Large intestine (tissue), 12 donors: ENCODE measurements at places on chromosomes 5 and 9.

- H3K27me3 ChIP-seq: no peaks in the 10 kb centered on the region
- H3K27ac ChIP-seq: peak overlapping the region; percentile 50
- H3K4me1 ChIP-seq: peaks cover 3% of the 10 kb centered on the region
- no peaks in the 10 kb centered on the region for H3K36me3 ChIP-seq
- H3K4me3 ChIP-seq: no peak overlapping the region
- no peak for DNase-seq
Observed at GRCh38 chr5:54743581-54743980, 226.0 kb downstream of the SNX18 start.

GRCh38 chr9:82247318-82247717 is 258.7 kb downstream of the SPATA31D1 start:
- DNase-seq: no peak
- no peaks in the 10 kb centered on the region for H3K36me3 ChIP-seq
- H3K27me3 ChIP-seq: no peaks in the 10 kb centered on the region
- no peaks in the 10 kb centered on the region for H3K4me1 ChIP-seq

DNA sequence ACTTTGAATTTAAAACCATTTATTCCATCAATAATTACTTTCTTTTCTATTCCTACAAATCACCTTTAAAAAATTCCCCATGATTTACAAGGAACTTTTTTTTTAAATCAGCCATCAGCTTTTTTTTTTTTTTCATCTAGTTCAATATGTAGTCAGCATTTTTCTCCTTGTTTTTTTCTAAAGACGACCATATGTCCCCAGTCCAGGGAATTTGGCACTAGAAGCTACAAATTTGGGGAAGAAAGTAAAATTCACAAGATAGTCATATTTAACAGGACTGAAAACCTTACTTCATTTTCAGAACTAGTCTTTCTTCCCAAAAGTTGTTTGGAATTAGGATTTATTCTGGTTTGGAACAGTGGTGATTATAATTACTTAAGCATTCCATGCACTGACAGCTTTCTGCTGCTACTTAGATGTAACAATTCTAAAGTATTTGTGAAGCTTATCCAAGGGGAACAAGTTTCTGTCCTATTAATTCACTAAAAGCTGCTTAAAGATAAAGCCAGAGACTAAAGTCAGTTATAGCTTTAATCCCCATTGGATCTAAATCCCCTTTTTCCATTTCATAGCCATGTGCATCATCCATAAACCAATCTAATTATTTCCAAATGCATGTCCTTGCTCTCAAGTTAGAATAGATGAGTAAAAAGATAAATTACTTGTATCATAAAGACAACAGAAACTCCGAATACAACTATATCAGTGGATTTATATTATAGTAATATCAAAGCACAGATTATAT is 7.4 kb upstream of the SNCAIP start:
- DNase-seq: no peak
- no peak overlapping the region for H3K27ac ChIP-seq
- no peaks in the 10 kb centered on the region for H3K4me1 ChIP-seq
- H3K27me3 ChIP-seq: no peaks in the 10 kb centered on the region

- H3K27ac ChIP-seq: no peak overlapping the region
- H3K36me3 ChIP-seq: peaks cover 22% of the 10 kb centered on the region
- peaks cover 10% of the 10 kb centered on the region for H3K4me1 ChIP-seq
- no peak overlapping the region for H3K4me3 ChIP-seq
Observed at GRCh38 chr5:157479612-157480510, 19.8 kb downstream of the NIPAL4 start.

- H3K27ac ChIP-seq: no peak overlapping the region
- no peaks in the 10 kb centered on the region for H3K27me3 ChIP-seq
- no peak overlapping the region for H3K4me3 ChIP-seq
Observed at GRCh38 chr5:65013166-65013565, 244.4 kb downstream of the CWC27 start.

DNA sequence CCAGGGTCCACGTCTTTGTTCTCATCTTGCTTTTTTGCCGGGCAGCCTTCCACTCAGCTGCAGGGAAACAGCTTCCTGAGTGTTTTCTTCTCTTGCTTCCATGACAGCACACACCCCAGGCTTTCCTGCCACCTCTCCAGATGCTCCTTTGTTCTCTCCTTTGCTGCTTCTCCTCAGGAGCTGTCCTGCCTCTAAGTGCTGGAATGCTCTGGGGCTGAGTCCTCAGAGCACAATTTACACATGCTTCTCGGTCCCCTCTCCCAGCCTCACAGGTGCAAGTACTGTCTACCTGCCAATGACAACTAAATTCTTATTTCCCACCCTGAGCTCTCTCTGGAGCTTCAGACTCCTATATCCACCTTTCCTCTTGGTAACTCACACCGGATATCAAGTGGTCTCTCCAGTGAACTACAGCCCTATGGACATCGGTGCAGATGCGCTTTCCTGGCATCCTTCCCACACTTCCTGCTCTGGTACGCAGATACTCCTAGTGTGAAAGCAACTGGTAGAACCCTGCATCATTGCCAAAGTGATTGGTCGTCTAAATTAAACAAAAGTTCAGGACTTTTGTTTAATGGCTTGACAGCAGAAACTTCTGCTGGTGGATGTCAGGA is 13.4 kb upstream of the ACSL6 start:
- H3K4me3 ChIP-seq: no peak overlapping the region

- no peak overlapping the region for H3K27ac ChIP-seq
- no peaks in the 10 kb centered on the region for H3K36me3 ChIP-seq
- no peaks in the 10 kb centered on the region for H3K27me3 ChIP-seq
- H3K4me3 ChIP-seq: no peak overlapping the region
Observed at GRCh38 chr5:127400946-127401670, 110.5 kb downstream of the MEGF10 start.

GRCh38 chr5:18236386-18236785 is 602.1 kb downstream of the TAF11L14 start:
- H3K4me1 ChIP-seq: no peaks in the 10 kb centered on the region
- H3K27me3 ChIP-seq: no peaks in the 10 kb centered on the region
- H3K27ac ChIP-seq: no peak overlapping the region
- DNase-seq: no peak

DNA sequence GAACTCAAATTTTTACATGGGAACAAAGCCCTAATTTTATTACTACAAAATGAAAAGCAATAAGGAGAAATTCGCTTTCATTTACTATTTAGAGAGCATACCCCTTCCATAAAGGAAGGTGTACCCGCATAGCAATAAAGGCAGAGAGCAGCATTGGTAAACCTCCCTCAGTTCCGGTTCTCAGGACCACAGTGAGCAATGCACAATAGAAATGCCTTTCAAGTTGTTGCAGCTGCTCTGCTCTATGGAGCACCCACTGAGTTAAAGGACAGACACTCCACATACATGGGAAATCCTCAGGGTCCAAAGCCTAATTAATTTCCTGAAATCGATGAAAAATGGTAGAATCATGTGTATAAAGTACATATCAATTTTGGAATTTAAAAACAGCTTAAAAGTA is 89.9 kb upstream of the MPDZ start:
- H3K4me1 ChIP-seq: no peaks in the 10 kb centered on the region
- H3K36me3 ChIP-seq: no peaks in the 10 kb centered on the region
- no peak for DNase-seq
- H3K27me3 ChIP-seq: no peaks in the 10 kb centered on the region
- H3K4me3 ChIP-seq: no peak overlapping the region
- H3K27ac ChIP-seq: no peak overlapping the region

DNA sequence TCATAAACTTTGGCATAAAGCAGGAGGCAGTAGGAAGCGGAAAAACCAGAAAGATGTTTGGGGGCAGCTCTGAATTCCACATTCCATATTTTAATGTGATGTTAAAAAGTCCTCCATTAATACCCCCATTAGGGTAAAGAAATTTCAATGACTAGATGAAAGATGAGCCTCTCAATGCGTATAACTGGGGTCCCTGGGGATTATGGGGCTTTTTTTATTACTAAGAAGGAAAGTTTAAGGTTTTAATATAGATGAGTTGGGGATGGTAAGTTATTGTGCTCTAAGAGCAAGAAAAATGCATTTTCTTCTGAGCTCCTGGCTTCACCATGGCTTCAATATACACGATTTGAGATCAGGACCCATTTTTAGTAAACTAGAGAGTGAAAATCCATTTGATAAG is 321.9 kb downstream of the CDK5RAP2 start:
- no peaks in the 10 kb centered on the region for H3K27me3 ChIP-seq
- no peak overlapping the region for H3K27ac ChIP-seq
- H3K36me3 ChIP-seq: no peaks in the 10 kb centered on the region
- H3K4me3 ChIP-seq: no peak overlapping the region

DNA sequence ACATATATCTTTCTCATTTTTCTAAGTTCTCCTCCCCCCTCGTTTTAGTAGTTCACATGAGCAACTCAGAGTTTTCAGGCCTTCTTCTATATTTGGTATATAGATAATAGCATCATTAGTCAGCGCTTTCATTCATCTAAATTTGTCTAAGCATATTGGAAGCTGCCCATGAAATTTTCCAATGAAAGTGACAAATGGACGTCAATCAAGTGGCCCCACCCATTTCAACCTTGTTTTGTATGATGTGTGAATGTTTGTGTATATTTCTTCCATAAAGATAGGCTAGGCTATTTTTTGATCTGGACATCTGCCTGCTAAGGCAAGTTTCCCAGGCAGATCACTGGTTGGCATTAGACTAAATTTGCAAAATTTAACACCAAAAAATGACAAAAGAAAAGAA is 104.0 kb upstream of the SSBP2 start:
- H3K4me1 ChIP-seq: peaks cover 21% of the 10 kb centered on the region
- H3K27me3 ChIP-seq: no peaks in the 10 kb centered on the region
- H3K27ac ChIP-seq: no peak overlapping the region
- no peak overlapping the region for H3K4me3 ChIP-seq
- no peaks in the 10 kb centered on the region for H3K36me3 ChIP-seq
- no peak for DNase-seq

DNA sequence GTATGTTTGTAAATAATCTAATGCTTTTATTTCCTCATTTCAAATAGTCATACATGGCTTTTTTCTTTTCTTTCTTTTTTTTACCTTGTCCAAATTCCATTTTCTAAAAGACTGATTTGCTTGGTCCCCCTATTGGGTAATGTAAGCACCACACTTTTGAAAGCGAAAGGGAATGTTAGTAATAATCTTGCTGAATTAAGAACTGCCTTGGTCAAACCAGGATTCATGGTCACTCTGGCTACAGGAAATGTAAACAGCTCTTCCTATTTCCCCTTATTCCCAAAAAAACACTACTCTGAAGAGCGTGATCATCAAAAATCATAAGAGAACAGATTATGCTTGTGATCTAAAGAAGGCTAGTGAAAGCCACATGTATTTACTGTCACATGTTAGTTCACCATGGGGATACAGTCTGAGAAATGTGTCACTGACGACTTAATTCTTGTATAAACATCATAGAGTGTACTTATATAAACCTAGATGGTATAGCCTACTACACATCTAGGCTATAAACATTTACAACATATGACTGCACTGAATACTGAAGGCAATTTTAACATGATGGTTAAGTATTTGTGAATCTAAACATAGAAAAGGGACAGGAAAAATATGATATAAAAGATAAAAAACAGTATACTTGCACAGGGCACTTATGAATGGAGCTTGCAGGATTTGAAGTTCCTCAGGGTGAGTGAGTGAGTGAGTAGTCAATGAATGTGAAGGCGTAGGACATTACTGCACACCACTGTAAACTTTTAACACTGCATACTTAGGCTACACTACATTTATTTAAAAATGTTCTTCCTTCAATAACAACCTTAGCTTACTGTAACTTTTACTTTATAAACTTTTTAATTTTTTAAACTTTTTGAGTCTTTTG is 75.3 kb downstream of the HMGCR start:
- peak; percentile 39 for DNase-seq
- peaks cover 14% of the 10 kb centered on the region for H3K36me3 ChIP-seq
- no peaks in the 10 kb centered on the region for H3K4me1 ChIP-seq
- H3K27me3 ChIP-seq: no peaks in the 10 kb centered on the region
- H3K4me3 ChIP-seq: no peak overlapping the region

- no peaks in the 10 kb centered on the region for H3K36me3 ChIP-seq
- no peaks in the 10 kb centered on the region for H3K27me3 ChIP-seq
- DNase-seq: no peak
- peak overlapping the region; percentile 37 for H3K27ac ChIP-seq
Observed at GRCh38 chr5:36442352-36442751, 140.7 kb upstream of the RANBP3L start.

DNA sequence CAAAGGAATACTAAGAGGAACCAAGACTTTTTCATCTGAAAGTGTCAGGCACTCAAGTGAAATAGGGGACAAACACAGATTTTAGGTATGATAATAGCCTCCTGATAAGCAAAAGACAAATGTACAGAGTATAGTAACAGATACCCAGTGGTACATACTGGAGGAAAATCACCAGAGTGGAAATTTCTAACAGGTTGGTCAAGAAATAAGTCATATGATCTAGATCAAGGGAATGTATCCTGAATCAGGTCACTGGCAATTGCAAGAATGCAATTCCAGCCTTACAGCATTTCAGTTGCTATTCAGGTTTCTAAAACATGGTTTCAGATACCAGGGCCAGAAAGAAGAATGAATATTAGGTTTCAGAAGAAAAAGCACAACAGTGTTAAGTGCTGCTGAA is 82.2 kb upstream of the SLCO6A1 start:
- DNase-seq: no peak
- no peak overlapping the region for H3K4me3 ChIP-seq
- no peak overlapping the region for H3K27ac ChIP-seq
- no peaks in the 10 kb centered on the region for H3K27me3 ChIP-seq
- H3K36me3 ChIP-seq: no peaks in the 10 kb centered on the region
- no peaks in the 10 kb centered on the region for H3K4me1 ChIP-seq

GRCh38 chr9:706606-707459 is 134.7 kb upstream of the DMRT1 start:
- peak overlapping the region; percentile 74 for H3K27ac ChIP-seq
- H3K4me3 ChIP-seq: peak overlapping the region; percentile 44
- DNase-seq: peak; percentile 74
- H3K36me3 ChIP-seq: peaks cover 13% of the 10 kb centered on the region
- H3K27me3 ChIP-seq: no peaks in the 10 kb centered on the region

DNA sequence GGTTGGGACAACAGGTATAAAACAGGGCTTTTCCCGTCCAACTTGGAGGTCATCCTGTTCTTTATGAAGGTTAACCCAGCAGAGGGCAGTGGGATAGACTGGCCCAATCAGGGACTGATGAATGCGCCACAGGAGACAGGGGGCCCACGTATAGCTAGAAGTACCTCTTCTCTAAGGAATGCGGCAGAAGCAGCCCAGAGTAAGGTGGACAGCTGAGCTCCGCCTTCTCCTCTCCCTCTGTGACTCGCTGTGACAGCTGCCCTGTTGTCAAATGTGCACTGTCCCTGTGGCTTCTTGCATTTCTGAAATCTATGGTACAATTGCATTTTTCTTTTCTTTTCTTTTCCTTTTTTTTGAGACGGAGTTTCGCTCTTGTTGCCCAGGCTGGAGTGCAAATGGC is 306.6 kb downstream of the FBXL7 start:
- H3K36me3 ChIP-seq: no peaks in the 10 kb centered on the region
- no peak for DNase-seq
- no peaks in the 10 kb centered on the region for H3K4me1 ChIP-seq
- no peak overlapping the region for H3K4me3 ChIP-seq
- no peaks in the 10 kb centered on the region for H3K27me3 ChIP-seq

- H3K27me3 ChIP-seq: no peaks in the 10 kb centered on the region
- H3K4me1 ChIP-seq: no peaks in the 10 kb centered on the region
- H3K27ac ChIP-seq: no peak overlapping the region
Observed at GRCh38 chr5:169385636-169386035, 84.7 kb upstream of the SLIT3 start.

- H3K4me1 ChIP-seq: peaks cover 41% of the 10 kb centered on the region
- DNase-seq: peak; percentile 21
- no peak overlapping the region for H3K4me3 ChIP-seq
- H3K36me3 ChIP-seq: no peaks in the 10 kb centered on the region
- H3K27ac ChIP-seq: peak overlapping the region; percentile 40
- no peaks in the 10 kb centered on the region for H3K27me3 ChIP-seq
Observed at GRCh38 chr5:95989283-95990048, 27.8 kb upstream of the ELL2 start.

GRCh38 chr9:126361810-126362238 is 35.2 kb downstream of the MVB12B start:
- peaks cover 4% of the 10 kb centered on the region for H3K36me3 ChIP-seq
- no peak for DNase-seq
- no peak overlapping the region for H3K27ac ChIP-seq
